NCI-H774 (cell line): ENCODE measurements at places on chromosomes 16 and 17.
A peak's percentile ranks its signal among the peaks of the same experiment; 100 is the strongest.

DNA sequence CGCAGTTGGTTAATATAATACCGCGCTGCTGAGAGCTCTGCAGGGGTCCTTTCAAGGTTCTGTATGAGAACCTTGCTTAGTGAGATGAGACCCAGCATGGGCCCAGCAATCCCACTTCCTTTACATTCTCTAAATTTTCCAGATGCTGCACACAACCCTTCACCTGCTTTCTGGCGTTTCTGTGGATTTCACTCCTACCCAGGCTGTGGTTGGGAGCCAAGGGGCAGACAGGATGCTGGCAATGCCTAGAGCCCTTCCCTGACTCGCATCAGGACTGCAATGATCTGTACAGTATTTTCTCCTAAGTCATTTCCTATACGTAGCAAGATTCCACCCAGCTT, 10.1 kb upstream of the PIPOX start:
- DNase-seq: no peak

DNA sequence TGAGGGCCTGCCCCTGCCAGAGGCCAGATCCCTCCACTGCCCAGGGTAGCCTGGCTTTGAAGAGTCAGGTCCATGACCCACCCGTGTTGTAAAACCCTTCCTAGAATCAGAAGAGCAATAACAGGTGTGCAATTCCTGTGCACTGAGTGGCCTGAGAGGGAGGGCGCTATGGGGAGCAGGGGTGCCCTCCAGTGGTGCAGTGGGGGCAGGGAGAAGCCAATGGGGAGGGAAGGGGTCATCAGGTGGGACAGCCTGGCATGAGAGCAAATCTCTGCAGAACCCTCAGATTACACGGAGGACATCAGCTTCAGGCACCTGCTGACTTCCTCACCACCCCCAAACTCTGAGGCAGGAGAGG, 72.9 kb upstream of the ZNF469 start:
- no peak for DNase-seq

DNA sequence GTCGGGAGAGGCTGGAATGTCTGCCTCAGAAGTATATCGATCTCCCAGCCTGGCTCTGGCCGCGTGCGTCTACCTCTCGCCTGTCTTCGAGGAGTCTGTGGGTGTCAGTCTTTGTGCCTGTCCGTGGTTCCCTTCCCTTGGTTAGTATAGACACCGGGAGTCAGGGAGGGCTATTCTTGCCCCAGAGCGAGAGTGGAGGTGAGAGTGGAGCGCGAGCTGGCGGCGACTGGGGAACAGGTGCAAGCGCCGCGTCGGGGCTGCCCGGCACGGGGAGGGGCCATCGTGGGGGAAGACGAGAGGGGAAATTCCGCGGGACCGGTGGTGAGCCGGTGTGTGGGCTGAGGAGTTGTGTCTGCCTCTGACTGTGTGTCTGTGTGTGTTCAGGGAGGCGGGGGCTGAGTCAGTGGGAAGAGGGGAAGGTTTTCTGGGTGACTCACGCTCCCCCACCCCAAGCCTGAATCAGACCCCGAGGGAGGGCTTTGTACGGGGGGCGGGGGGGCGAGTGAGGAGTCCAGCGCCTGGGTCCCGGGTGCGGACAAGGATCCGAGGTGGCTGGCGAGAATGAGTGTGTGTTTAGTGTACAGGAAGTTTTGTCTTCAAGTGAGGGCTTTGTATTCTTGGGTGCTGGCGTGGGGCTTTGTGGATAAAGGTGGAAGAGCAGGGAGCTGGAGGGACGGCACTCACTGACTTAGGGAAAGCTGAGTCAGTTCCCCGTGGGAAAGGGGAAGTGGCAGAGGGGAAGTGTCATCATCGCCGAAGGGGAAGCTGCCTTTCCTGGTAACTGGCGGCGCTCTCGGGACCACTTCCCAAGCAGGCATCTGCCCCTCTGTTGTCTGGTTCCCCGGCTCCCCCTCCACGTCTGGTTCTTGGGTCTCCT, 8.6 kb downstream of the KDM6B start:
- DNase-seq: peak; percentile 38

GRCh38 chr16:68275611-68276191, 11.4 kb downstream of the SLC7A6 start:
- DNase-seq: no peak

- no peak for DNase-seq
These were observed 27.9 kb upstream of the NGFR start for GRCh38 chr17:49467175-49467574.

DNA sequence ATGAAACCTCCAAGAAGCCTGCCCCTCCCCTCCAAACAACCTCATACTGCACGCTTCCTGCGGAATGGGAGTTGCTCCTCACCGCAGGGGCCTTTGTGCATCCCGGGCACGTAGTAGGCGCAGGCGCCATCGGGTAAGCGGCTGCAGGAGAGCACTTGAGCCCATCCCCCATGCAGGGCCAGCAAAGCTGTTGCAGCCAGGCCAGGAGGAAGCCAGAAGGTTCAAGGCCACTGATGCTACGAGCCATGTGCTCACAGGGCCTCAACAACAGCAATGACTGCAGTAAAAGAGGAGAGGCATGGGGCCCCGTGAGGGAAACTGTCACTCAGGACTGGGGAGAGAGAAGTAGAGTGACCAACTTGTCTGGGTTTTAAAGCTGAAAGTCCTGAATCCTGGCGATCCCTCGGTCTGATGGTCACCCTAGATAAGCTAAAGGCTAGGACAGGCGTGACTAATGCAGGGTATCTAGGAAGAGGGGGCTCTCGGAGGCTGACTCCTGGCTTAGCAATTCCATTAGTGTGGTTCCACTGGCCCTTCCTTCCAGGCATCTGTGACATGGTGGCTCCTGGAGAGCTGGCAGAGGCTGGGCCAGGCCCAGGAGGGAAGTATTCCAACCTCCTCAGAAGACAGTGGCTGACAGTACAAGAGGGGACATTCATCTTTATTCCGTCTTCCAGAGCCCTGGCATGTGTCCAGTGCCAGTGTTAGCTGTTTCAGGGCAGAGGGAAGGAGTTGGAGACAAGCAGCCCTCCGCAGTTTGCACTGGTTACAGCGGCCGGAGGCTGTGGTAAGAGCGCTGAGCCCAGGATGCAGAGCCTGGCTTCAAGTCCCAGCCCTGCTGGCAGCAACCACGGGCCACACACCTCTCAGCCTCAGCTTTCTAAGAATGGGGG, 20.8 kb downstream of the GOSR2 start:
- DNase-seq: no peak

DNA sequence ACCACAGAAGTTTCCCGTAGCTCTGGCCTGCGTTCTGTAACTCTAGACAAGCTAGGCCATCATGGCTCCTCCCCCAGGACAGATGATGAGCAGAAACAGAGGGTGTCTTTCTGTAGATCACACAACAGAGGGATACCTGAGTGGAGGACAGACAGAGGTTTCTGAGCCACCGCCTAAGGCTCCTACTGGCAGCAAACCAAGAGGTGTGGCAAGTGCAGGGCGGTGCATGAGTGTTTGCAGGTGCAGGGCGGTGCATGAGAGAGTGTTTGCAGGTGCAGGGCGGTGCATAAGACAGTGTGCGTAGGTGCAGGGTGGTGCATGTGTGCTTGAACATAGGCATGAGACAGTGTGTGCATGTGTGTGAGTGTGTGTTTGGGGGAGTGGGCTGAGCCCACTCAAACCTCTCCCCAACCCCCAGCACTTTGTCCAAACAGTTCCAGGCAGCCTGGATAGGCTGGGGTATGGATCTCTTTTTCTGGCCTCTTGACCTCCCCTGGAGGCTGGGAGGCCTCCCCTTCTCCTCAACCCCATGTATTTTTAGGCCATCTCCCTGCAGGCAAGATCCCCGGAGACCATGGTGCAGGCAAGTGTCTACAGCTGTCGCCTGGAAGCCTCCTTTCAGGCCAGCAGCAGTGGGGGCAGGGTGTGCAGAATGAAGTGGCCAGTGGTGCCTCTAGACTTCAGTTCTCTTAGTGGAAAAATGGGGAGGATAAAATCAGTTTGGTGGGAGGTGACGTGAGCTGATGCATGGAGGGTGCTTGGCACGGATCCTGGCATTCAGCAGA, 53.4 kb upstream of the CBX4 start:
- DNase-seq: peak; percentile 70

DNA sequence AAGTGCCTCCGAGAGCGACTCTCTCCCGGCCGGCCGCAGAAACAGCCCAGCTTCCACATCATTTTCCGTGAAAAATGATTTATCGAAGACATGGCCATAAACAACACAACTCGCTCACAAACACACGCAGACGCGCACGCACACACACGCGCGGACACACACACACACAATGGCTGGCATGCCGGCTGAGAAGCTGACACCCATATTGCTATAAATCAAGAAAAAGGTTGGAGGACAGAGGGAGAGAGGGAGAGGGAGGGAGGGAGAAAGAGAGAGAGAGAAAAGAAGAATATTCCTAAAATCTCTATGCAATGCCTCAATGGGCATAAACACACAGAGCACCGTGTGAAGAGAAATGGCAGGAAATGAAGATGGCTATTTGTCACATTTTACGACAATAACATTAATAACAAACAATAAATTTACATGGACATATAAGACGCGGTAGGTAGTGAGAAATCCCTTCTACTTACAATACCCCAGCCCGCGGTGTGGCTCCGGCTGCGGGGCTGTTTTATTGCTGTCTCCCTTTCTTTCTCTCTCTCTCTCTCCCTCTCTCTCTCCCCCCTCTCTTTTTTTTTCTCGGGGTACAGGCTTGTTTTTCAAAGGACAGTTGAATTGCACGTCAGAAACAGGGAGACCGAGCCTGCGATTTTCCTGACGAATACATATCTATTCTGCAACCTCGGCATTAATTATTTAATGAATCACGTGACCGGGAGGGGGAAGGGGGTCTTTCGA, 9.5 kb downstream of the HOXB4 start:
- DNase-seq: no peak

DNA sequence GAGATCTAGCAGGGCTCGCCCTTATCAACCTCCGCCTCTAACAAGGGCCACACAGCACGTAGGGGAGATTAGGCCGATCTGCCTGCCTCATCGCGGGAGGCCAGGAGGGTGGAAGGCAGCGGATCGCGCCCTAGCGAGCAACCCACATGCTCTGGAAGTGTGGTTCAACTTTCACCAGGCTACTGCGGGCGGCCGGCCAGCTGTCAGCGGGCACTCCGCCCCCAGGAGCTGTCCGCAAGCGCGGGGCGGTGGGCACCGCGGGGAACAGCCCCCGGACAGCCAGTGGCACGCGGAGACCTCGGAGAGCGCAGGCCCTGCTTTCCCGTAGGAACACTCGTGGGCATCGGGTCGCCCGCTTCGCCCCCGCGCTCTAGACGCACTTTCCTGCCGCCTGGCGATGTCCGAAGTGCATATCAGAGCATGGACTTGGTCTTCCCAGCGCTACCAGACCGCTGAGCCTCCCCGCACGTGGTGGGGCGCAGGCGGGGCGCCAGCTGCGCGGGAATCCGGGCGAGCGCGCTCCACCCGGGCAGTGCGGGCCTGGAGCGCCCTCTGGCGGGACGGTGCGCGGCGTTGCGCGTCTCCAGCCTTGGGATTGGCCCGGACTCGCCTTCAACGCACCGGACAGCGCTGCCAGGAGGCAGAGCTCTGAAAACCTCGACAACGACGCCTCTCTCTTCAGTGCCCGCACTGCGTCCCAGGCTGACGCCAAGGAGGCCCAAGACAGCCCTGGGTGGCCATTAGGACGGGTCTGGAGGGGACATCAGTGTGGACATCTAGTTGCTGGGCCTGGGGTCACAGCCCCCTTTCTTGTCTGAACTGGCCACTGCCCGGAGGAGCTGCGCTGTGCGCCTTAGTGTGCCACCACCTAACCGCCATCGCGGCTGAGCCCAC, 3.6 kb upstream of the ZNHIT3 start:
- DNase-seq: peak; percentile 45

GRCh38 chr16:86010680-86011141, 111.7 kb downstream of the IRF8 start:
- no peak for DNase-seq

GRCh38 chr16:51184702-51185433, 33.8 kb upstream of the SALL1 start:
- DNase-seq: no peak

DNA sequence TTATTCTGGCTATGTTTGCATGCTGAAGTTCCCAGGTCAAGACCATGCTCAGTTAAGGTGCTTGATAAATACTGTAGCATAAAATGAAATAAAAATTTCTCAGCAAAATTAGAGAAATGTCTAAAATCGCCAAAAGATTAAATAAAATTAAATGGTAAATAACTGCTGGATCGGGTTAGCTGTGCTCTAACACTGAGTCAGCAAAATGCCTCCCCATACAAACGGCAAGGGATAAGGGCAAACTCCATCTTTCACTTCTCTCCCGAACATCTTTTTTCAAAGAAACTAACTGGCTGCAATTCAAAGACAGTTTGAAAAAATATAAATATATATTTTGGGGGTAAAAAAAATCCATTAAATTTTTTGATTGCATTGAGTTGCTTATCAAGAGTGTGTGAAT, 162.2 kb upstream of the ZFHX3 start:
- no peak for DNase-seq

- no peak for DNase-seq
These were observed 29.7 kb upstream of the KIF2B start for GRCh38 chr17:53792997-53793396.

DNA sequence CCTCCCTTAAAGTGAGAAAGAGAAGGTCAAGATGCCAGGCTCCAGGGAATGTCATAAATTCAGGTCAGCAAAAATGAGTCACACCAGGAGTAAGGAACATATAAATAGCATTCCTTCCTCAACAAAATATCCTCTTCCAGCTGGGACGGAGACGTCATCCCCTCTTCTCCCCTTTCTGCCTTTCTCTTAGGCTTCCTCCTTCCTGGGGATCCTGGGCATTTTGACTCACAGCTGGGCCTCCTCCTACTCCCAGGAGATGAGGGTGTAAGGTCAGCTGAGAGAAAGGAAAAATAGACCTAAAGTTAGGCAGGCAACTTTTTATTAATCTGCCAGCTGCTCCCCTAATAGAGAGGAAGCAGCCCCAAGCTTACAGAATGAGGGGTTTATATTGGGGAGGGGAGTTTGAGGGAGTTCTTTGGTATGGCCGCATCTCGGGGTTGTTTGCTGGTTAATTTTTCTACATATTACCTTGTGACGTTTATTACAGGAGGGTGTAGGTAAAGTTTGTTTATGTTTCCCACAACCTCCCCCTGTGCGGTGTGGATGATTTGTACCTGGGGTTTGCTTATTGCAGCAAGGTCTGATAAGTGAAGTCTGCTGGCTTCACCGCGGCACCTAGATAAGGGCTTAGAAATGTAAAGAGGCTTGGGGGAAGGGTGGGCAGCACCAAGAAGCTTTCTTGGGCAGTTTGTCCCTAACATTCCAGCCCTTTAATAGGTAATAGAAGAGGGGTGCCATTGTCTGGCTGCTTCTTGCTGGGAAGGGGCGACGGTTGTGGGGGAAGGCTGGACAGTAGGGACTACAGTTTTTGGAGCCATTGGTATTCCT, 7.1 kb upstream of the ZNF747 start:
- no peak for DNase-seq

DNA sequence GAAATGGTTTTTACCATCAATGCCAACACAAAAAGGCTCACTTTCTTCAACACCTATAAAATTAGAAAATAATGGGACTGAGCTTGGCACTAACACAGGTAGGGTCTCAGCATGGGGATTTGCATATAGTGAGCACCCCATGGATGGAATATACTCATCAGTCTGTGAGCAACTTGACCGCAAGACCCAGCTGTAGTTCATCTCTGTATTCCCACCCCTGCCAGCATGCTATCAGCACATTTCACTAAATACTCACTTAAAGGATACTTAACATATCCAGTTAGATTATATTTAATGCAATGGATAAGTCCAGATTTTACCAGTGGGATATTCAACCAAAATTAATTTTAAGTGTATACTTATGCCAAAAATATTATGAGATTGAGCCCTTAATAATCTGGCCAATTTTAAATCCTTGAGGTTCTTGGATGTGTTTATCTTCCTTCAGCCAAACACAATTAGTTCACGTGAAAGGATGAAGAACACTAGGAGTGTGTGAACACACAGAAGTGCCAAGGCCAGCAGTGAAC, 66.7 kb downstream of the C16orf95 start:
- DNase-seq: no peak
